Large intestine (tissue), 12 donors: ENCODE measurements at places on chromosomes 7 and 10. TPM values are rescaled to one million over a fixed set of nuclear protein-coding genes. Genes with fewer than 3 reads are reported as not detected.
A peak's percentile ranks its signal among the peaks of the same experiment; 100 is the strongest.

Gene HOXA3
- 19.1 TPM for polyA plus RNA-seq

GRCh38 chr10:33952692-33953360, 618.4 kb upstream of the NRP1 start:
- no peak for DNase-seq

DNA sequence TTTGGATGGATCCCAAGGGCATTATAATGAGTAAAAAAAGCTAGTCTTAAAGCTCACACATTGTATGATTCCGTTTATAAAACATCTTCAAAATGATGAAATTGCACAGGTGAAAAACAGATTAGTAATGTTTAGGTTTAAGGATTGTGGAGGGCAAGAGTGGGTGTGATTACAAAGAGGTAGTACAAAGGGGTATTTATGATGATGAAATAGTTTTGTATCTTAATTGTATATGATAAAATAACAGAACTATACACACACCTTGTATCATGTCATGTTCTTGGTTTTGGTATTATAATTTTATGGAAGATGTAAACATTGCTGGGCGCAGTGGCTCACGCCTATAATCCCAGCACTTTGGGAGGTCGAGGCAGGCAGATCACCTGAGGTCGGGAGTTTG, 2.8 kb upstream of the SSC4D start:
- no peak for DNase-seq

DNA sequence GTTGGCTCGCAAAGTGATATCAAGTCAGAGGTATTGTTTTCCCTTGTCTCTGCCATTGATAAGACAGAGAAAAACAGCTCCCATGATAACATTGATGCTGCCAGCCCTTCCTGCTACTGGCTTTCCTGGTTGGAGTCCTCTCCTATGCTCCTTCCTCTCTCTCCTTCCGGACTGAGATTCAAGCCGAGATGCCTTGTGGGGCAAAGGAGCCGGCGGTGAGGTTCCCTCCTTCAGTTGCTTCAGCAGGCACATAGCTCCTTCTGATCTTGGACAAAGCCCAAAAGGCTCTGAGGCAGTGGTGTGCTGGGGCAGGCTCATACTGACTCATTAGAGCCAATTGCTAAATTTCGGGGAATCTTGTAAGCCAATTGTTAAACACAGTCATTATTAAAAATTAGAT, 8.8 kb upstream of the ZCCHC24 start:
- peak; percentile 34 for DNase-seq

GRCh38 chr7:65441010-65441409, 67.4 kb downstream of the ZNF92 start:
- DNase-seq: no peak

DNA sequence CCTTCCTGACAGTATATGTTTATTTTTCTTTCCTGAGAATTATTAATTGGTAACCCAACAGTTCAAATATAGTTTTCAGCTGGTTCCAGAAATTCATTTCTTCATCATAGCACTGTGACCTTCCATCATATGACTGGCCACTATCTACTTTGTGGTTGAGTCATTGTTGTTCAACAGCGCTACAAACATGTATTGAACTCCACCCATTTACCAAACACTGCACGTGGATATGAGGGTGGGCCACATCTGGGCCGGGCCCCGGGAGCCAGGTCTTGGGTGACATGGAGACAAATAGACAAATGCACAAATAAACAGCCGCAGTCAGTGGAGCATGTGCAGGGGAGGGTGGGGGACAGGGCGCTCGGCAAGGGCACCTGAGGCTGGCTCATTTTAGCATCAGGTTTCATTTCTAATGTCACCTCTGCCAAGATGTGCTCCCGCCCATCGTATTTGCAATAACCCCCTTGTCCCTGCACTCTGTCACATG, 24.0 kb upstream of the EEPD1 start:
- peak; percentile 49 for DNase-seq

GRCh38 chr7:121741896-121742295, 131.1 kb upstream of the PTPRZ1 start:
- no peak for DNase-seq
